PC-9 (cell line): ENCODE measurements at places on chromosomes 5 and 9. TPM values are rescaled to one million over a fixed set of nuclear protein-coding genes. Genes with fewer than 3 reads are reported as not detected.

DNA sequence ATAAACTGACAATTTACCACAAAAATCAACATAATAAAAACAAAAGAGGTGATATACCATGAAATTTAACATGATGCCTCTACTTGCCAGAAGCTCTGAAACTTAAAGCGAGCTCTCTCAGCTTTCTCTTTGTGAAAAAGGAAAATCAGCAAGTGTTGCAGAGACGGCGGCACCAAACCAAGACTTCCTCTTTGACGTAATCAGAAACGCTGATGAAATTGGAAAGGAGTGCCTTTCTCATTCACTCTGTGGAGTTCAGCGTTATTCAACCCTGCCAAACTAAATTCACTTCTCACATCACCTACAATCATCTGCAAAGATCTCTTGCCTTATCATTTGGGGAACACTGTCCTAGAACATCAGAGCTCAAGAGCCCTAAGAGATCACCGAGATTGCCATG, 32.2 kb downstream of the ANXA6 start:
- no peak overlapping the region for H3K4me3 ChIP-seq
- no peak overlapping the region for H3K27ac ChIP-seq
- H3K4me1 ChIP-seq, result peaks cover 7% of the 10 kb centered on the region
- no peak for DNase-seq
- H3K27me3 ChIP-seq, result no peaks in the 10 kb centered on the region
- no peaks in the 10 kb centered on the region for H3K36me3 ChIP-seq

DNA sequence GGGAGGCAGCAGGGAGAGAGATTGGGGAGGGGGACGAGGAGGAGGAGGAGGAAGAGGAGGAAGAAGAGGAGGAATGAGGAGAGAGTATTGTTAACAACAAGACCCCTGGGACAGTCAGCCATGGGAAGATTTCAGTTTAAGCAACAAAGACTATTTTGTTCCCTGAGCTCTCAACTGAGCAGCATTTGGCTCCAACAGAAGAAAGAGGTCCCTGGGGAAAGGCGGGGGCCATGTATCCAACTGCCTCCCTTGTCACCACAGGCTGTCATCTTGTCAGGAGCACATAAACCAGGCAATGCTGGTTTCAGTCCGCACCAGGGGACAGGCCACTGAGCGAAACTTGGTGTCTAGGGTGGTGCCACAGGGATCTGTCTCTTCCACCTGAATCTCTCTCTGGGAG, 316.1 kb downstream of the TLE1 start:
- no peak overlapping the region for H3K27ac ChIP-seq
- no peak overlapping the region for H3K4me3 ChIP-seq
- H3K4me1 ChIP-seq, result peaks cover 6% of the 10 kb centered on the region
- DNase-seq, result no peak
- no peaks in the 10 kb centered on the region for H3K36me3 ChIP-seq

DNA sequence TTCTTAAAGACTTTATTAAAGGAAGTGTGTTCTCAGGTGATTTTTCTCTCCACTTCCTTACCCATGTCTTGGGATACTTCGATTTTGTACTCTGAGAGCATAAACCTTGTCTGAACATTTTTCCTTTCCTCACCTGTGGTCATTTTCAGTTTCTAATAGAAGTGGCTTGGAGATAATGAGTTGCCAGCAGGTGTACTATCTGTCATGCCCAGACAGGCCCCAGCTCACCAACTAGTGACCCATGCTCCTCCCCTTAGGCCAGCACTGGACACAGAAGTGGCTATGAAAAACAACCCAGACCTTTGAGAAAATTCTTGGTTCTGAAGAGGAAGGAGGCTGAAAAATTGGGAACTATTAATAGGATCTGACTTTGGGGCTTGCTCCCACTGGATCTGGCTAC, 49.2 kb upstream of the SMIM32 start:
- H3K4me1 ChIP-seq, result no peaks in the 10 kb centered on the region
- H3K4me3 ChIP-seq, result no peak overlapping the region
- peaks cover 4% of the 10 kb centered on the region for H3K27me3 ChIP-seq
- DNase-seq, result no peak

Gene SLC34A3
- 1.4 and 2.5 TPM in 2 replicates for total RNA-seq

DNA sequence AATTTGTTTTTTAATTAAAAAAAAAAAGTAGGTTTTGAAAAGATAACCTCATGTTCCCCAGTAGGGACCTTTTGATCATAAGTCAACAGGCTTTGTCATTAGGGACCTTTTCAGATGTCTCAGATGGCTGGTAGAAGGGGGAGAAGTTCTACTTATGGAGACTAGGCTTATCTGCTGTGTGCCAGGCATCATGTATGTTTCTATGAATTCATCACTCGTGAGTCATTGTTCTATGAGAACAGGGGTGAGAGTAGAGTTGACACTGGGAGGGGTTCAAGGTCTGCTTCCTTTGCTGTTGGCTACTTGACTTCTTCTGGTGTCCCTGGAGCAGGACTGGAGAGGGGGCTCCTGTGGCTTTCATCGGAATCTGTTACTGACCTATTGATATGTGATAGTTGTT, 138.8 kb downstream of the KDM4C start:
- H3K36me3 ChIP-seq, result no peaks in the 10 kb centered on the region
- no peak overlapping the region for H3K4me3 ChIP-seq
- H3K27me3 ChIP-seq, result no peaks in the 10 kb centered on the region
- DNase-seq, result no peak

DNA sequence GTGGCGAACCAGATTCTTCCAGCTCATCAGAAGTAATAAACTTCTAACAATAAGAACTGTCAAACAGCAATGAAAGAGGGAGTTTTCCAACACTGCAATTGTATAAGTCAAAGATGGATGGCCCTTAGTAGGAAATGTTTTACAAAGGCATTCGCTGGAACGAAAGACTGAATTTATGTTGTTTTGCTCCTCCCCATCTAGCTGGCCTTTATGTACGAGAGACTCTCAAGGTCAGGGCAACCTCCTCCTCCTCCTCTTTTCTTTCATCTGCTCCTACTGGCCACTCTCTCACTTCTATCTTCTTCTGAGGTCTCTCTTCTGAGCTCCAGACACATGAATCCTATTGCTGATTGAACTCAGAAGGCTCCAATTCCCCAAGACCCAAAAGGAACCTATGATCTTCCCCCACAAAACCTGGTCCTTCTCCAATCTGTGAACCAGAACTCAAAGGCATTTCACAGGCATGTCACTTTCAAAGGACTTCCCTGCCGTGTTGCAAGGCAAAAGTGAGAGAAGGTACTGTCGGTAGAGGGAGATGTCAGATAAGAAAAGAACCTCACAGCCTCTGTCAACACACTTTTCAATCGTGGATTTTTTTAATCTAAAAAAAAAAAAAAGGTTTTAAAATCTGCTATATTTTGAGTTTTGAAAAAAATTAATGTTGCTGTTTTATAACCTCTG, 28.5 kb upstream of the PUM3 start:
- H3K27me3 ChIP-seq, result peaks cover 57% of the 10 kb centered on the region
- DNase-seq, result no peak
- no peaks in the 10 kb centered on the region for H3K4me1 ChIP-seq
- H3K4me3 ChIP-seq, result no peak overlapping the region

DNA sequence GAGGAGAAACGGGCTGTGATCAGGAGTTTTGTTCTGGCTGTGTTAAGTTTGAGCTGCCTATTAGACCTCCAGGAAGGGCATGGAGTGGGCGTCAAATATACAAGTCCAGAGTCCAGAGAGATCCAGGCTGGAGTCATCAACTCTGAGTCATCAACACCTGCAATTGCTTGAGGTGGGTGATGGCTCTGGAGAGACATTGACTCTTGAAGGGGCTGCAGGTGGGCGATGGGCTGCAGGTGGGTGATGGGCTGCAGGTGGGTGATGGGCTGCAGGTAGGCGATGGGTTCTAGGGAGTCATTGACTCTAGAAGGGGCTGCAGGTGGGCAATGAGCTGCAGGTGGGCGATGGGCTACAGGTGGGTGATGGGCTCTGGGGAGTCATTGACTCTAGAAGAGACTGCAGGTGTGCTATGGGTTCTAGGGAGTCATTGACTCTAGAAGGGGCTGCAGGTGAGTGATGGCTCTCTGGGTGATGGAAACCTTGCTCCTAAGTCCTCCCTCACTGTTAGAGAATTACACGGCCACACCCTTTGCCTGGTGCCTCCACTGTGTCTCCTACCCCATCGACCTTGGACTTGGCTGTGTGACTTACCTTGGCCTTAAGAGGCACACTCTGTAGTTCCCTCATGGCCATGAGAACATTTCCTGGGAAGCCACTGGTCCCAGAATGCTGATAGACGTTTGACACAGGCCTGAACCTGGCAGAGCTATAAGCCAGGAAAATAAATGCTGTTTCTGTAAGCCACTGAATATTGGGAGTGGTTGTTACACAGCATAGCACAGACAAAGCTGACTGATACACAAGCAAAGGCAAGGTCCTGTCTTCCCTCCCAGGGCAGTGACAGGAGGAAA, 10.4 kb upstream of the FIBCD1 start:
- H3K4me1 ChIP-seq, result peaks cover 16% of the 10 kb centered on the region
- H3K27ac ChIP-seq, result no peak overlapping the region
- H3K27me3 ChIP-seq, result peaks cover 23% of the 10 kb centered on the region
- no peaks in the 10 kb centered on the region for H3K36me3 ChIP-seq
- DNase-seq, result no peak

Gene PCDHGB2
- total RNA-seq, result 0.28 and 0.33 TPM in 2 replicates

DNA sequence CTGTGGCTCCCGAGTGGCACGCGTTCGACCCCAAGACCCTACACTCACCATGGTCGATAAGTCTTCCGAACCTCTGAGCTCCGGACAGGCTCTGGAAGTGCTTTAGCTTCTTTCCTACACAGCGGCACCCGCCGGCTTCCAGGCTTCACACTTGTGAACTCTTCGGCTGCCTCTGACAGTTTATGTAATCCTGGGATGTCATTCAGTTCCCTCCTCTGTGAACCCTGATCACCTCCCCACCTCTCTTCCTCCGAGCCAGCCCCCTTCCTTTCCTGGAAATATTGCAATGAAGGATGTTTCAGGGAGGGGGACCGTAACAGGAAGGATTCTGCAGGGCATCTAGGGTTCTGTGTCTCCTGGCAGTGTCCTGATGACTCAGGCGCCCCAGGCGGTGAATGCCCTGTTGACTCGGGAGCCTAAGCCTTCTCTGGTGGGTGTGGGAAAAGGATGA, at the start of gene CD14:
CD14 (minus strand) TSS at position 155 of the 451 bp plus-strand sequence; CDS start at position 51, 104 bp downstream.
- no peak within 1 kb of the TSS for H3K27ac ChIP-seq
- DNase-seq, result peak; percentile 69
- H3K4me3 ChIP-seq, result peak within 1 kb of the TSS; percentile 31; the same call in 1 of the 2 replicates

DNA sequence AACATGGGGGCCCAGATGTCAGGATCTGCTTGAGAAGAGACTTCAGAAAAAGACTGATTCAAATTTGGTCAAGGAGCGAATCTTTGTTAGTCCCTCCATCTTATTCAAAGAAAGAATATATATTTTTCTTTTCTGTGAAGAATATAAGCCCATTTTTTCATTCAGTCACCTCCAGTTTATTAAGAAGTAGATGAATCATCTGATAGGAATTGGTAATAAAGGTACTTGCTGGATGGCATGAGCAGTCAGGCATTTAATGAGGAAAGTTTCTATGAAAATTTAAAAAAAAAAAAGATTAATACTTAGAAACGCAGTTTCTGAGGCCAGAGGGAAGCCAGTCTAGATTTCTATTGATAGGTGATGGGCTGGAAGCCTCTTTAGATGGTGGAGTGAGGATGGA, 373.1 kb upstream of the SMC2 start:
- no peak overlapping the region for H3K27ac ChIP-seq
- H3K4me3 ChIP-seq, result no peak overlapping the region
- no peak for DNase-seq

- peak overlapping the region; percentile 96; the same call in 1 of the 2 replicates for H3K27ac ChIP-seq
- H3K36me3 ChIP-seq, result 0 out of 2 replicates have a peak, but pooled peaks cover 5% of the 10 kb centered on the region
- no peak overlapping the region for H3K4me3 ChIP-seq
- peaks cover 60% of the 10 kb centered on the region for H3K4me1 ChIP-seq
- no peak for DNase-seq
Measured at GRCh38 chr5:10700516-10700915, 60.5 kb downstream of the DAP start.

Gene POC5
- total RNA-seq, result 11.2 and 13.1 TPM in 2 replicates

Gene CARTPT
- total RNA-seq, result not detected in 2 replicates

DNA sequence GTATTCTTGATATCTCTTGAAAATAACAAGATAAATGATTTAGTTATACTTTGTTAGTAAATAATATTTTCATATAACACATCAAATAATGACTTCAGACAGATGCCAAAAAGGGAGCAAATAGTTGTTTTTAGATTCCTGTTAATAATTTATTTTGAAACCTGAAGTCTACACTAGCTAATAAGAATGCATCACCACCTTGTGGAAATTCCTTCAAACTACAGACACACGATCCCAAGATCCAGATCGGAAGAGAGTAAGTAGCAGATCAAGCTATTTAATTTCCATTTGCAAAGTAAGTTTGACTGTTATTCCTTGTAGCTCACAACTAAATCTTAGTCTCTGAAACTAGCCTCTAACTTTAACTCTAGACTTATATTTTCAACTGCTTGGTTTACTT, 35.5 kb upstream of the ISL1 start:
- no peak overlapping the region for H3K4me3 ChIP-seq
- H3K27me3 ChIP-seq, result no peaks in the 10 kb centered on the region
- DNase-seq, result no peak
- H3K27ac ChIP-seq, result no peak overlapping the region
- H3K36me3 ChIP-seq, result no peaks in the 10 kb centered on the region
- no peaks in the 10 kb centered on the region for H3K4me1 ChIP-seq

DNA sequence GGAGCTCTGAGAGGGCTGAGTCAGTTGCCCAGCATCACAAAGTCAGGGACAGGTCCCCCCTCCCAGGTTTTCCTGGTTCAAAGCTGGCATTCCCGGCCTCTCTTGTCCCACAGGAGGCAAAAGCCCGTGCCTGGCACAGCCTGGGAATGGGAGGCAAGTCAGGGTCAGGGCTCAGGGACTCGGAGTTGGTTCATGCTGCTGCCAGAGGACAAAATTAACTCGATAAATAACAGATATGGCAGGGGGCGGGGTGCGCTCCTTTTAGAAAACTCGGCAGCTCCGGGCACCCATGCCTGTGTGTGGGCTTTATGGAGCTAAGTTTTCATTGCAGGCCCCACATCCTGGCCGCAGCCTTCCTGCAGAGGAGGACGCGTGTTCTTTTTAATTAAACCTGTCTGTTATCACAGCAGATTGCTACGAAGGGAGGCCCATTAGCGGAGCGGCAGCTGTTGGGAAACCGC, 62.8 kb upstream of the LMX1B start:
- H3K27me3 ChIP-seq, result 0 out of 2 replicates have a peak, but pooled peaks cover 2% of the 10 kb centered on the region
- DNase-seq, result no peak

- H3K27ac ChIP-seq, result no peak overlapping the region
- no peak overlapping the region for H3K4me3 ChIP-seq
- no peaks in the 10 kb centered on the region for H3K27me3 ChIP-seq
- peaks cover 68% of the 10 kb centered on the region for H3K4me1 ChIP-seq
- no peaks in the 10 kb centered on the region for H3K36me3 ChIP-seq
Measured at GRCh38 chr5:139644646-139645429, 3.3 kb upstream of the CXXC5 start.

DNA sequence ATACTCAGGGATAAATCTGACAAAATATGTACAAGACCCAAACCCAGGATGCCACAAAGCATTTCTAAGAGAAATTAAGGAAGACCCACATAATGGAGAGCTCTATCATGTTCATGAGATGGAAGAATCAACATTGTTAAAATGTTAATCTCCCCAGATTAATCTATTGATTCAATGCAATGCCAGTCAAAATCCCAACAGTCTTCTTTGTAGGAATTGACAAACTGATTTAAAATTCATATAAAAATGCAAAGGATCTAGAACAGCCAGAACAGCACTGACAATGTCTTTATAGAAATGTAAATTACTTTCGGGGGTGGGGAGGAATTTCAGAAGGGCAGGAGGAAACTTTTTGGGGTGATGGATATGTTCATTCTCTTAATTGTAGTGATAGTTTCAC, 281.6 kb upstream of the SEMA6A start:
- no peaks in the 10 kb centered on the region for H3K36me3 ChIP-seq
- H3K4me1 ChIP-seq, result no peaks in the 10 kb centered on the region
- no peak overlapping the region for H3K4me3 ChIP-seq
- H3K27me3 ChIP-seq, result 0 out of 2 replicates have a peak, but pooled peaks cover 6% of the 10 kb centered on the region

- DNase-seq, result no peak
- H3K4me1 ChIP-seq, result no peaks in the 10 kb centered on the region
- H3K36me3 ChIP-seq, result no peaks in the 10 kb centered on the region
Measured at GRCh38 chr5:122435234-122435633, 123.2 kb downstream of the SNCAIP start.
